ENCODE measurements at places on chromosomes 3 and 15.

GRCh38 chr3:70657454-70657853, 345.0 kb upstream of the MDFIC2 start:
- DNase-seq: no peak

DNA sequence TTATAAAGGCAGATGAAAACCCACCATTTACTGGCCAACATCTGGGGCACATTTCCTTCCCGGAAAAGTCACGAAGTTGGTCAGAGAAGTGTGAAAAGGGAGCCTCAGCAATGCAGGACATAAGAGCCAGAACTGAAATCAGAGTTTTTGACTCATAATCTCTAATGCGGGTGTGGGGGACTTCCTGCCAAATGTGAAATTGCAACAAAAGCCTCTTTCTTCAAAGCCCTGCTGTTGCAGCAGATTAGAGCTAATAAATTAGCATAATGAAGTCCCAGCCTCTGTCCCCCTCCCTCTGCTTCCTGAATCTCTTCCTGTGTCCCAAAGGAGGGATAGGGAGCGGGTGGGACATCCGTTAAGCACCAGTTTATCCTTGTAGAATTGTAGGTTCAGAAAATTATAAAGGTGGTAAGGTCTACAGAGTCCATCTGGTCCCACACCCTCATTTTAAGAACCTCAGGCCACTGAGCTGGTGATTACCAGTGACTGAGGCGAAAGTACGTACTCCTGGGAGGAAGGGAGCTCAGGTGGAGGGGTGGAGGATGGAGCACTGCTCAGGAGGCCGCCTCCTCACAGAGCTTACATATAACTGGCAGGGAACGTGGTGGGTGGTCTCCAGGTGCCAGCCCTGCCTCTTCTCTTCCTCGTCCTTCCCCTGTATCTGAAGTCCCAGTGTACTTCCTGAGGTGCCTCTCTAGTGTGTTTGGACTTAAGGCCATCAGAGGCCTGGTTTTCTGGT, 35.0 kb downstream of the ST6GAL1 start:
- DNase-seq: no peak

DNA sequence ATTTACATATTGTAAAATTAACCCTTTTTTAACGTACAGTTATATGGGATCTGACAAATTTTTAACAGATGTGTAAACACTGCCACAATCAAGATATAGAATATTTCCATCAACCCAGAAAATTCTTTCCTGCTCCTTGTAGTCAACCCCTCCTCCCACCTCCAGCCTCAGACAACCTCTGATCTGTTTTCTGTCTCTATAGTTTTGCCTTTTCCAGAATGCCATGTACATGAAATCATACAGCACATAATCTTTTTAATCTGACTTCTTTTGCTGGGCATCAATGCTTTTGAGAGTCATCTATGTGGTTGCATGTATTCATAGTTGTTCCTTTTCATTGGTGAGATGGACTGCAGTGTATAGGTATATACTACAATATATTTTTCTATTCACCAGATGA, 153.0 kb downstream of the SMAD6 start:
- DNase-seq: no peak

GRCh38 chr3:110343376-110343775, 728.2 kb upstream of the NECTIN3 start:
- DNase-seq: no peak

DNA sequence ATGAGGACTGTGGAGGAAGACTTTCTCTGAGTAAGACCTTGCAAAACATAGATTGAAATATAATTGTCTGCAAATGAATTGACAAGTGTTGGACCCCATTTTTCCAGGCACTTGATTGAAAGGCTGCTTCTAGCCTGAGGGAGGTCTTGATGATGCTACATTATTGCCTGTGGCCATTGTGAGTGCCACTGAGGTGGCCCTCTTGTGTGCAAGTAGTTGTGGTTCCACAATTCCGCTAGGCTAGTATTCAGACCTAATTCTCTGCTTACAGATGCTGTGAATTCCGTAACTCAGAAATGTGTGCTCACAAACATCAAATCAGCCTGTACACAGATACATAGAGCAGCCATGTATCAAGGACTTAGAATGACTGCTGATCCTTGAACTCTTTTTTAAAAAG, 34.7 kb downstream of the FNDC3B start:
- DNase-seq: no peak

GRCh38 chr3:7172996-7173395, 312.1 kb downstream of the GRM7 start:
- DNase-seq: no peak
